ENCODE measurements at places on chromosomes 12 and 14.

GRCh38 chr12:25797386-25797785, 161.1 kb upstream of the RASSF8 start:
- no peak for DNase-seq

- no peak for DNase-seq
Observed at GRCh38 chr12:106246891-106247673, 738 bp downstream of the CKAP4 start.

DNA sequence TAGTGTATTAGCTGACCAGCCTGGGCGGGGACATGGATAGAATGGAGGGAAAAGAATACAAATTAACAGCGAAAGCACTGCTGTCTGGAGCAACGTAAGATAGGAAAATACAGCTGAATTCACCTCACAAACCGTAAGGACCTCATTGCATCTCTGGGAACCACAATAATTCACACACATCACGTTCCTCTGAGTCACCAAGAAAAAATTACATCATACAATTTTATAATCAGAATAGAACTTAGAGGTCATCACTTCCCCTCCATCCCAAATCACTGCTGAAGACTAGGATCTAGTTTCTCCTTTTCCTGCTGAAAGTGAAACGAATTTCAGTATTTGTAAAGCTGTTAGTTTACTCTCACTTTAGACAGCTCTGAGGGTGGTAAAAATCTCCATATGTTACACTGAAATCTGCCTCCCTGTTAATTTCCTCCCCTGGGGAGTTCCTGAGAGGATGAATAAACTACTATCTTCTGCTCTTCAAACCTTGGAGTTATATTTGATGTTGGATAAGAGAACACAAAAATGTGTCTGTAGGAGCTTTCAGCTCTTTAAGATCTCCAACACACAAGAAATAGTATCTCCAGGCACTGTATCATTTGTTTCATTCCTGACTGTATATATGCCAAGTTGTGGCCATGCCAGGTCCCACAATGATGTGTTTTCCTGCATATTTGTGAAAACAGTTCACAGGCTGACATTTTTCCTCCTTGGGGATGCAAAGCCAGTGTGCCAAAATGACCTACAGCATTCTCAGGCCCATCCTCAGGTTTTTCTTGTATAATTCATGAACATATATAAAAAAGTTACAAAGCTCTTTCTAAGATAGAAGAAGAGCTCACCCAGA, 63.8 kb upstream of the SSTR1 start:
- peak; percentile 75 for DNase-seq

DNA sequence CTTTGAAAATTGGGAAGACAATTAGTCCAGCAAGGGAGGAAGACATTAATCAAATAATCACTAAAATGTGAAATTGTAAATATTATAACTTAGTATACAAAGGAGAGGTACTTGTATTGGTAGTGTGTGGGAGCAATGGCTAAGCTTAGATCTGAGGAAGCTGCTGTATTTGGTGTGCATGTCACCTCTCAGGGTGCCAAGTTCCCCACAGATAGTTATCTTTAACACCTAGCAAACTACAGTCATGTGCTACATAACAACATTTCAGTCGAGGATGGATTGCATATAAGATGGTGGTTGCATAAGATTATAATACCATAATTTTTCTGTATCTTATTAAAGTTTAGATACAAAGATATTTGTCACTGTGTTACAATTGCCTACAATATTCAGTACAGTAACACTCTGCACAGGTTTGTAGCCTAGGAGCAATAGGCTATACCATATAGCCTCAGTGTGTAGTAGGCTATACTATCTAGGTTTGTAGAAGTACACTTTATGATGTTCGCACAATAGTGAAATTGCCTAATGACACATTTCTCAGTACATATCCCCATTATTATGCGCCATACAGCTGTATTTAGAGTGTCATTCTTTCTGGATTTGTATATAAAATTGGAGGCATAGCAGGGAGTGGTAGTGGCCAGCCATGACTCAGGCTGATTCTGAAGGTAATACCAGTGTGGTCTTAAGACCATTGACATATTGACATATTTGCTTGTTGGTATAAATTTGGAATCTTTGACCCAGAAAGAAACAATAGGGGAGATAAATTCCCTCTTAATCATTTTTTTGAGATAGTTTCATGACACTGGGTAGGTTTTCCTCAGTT, 55.8 kb downstream of the RAD51B start:
- DNase-seq: no peak

DNA sequence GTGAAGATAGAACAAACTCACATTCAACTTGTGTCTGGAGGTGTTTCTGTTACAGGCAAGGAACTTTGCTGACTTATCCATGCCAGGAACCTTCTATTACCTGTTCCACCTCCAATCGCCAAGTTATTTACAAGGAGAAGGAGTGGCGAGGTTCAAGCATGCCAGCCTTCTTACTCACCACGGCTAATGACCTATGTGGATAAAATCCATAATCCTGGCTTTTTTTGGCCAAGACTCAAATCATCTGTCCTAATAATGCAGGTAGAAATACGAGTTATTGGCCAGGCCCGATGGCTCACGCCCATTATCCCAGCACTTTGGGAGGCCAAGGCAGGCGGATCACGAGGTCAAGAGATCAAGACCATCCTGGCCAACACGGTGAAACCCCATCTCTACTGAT, 241.6 kb downstream of the TMEM132D start:
- no peak for DNase-seq

Measured in NCI-H226 (cell line).